ENCODE measurements at places on chromosomes 16 and 17.

DNA sequence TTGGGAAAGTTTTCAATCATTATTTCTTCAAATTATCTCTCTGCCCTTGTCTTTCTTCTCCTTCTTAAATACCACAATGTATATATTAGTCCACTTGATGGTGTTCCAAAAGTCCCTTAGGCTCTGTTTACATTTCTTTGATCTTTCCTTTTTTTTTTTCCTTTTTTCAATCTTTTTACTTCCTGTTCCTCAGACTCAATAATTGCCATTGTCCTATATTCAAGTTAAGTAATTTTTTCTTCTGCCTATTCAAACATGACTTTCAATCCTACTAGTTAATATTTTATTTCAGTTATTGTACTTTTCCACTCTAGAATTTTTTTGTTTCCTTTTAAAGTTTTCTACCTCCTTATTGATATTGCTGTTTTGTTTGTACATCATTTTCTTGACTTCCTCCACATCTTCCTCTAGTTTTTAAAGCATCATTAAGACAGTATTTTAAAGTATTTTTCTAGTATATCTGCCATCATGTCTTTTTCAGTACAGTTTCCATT, 15.8 kb upstream of the UQCRC2 start:
- DNase-seq, result peak; percentile 54

DNA sequence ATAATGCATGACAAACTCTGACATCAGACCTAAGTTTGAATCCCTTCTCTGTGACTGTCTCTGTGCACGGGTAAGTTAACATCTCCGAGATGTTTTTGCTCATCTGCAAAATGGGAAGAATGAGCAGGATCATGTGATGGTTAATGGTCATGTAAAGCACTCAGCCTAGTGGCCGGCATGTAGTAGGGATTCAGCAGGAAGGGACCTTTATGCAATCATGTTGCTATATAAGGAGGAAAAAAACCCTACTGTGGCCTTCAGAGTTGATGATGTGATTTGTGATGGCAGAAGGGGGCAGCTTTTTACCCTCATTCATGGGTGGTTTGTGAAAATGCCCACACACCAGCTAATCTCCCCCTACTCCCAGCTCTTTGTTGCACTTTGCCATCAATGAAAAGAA, 24.1 kb downstream of the CLEC16A start:
- no peak for DNase-seq

DNA sequence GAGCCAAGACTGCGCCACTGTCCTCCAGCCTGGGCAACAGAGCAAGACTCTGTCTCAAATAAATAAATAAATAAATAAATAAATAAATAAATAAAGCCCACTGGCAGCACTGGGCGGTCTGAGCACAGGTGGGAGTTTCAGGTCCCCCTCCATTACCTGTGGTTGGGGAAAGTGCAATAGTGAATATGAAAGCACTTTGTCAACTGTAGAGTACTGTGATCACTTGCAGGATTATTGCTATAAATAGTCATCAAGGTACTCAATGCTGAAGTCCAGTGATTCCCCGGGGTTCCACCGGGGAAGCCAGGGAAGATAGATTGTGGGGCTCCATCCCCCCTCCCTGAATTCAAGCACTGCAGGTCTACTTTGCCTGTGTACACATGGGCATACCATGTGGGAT, 42.7 kb upstream of the CPNE2 start:
- no peak for DNase-seq

DNA sequence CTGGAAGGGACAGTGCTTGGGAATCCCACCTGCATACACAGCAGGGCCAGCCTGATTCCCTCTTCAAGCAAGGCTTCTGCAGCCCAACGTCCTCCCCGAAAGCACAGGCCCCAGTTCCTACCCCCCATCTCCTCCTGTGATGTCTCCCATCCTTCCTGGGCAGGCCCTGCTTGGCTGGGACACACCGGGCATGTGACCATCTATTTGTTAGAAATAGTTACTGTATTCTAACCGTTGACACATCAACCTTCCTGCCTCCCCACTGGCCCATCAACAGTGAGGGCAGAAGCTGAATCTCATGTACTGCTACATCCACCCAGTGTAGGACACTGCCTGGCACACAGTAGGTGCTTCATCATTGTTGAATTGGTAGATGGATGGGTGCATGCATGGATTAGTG, 10.7 kb downstream of the PRR29 start:
- no peak for DNase-seq

DNA sequence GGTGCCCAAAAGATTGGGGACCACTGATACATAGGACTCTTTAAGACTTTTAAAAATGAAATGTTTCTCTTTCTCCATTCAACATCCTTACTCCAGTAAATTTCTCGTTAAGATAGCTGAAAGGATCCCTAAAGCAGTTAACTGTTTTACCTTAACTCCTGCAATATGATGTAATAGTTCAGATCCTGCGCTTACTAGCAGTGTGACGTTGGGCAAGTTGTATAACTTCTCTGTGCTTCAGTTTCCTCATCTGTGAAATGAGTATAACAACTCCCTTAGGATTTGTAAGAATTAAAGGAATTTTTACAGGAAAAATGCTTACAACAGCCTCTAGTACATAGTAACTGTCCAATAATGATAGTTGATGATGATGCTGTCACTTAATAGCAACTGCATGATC, 158.9 kb downstream of the TANC2 start:
- DNase-seq, result no peak

DNA sequence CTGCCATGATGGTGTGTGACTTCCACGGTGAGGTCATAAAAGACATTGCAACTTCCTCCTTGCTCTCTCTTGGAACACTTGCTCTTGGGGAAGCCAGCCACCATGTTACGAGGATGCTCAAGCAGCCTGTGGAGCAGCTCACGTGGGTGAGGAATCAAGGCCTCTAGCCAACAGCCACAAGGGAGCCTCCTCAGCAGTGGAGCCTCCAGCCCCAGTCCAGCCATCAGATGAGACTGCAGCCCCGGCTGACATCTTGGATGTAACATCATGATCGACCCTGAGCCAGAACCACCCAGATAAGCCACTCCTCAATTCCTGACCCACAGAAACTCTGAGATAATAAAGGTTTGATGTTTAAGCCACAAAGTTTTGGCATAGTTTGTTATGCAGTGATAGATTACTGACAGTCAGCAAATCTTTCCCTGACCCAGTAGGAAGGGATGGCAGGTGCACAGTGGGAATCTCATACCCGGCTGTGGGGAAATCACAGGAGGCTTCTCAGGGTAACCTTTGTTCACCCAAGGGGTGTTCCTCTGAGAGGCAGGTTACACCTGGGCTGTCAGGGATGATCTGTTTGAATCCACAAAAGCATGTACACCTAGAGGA, 23.3 kb upstream of the GINS2 start:
- no peak for DNase-seq

DNA sequence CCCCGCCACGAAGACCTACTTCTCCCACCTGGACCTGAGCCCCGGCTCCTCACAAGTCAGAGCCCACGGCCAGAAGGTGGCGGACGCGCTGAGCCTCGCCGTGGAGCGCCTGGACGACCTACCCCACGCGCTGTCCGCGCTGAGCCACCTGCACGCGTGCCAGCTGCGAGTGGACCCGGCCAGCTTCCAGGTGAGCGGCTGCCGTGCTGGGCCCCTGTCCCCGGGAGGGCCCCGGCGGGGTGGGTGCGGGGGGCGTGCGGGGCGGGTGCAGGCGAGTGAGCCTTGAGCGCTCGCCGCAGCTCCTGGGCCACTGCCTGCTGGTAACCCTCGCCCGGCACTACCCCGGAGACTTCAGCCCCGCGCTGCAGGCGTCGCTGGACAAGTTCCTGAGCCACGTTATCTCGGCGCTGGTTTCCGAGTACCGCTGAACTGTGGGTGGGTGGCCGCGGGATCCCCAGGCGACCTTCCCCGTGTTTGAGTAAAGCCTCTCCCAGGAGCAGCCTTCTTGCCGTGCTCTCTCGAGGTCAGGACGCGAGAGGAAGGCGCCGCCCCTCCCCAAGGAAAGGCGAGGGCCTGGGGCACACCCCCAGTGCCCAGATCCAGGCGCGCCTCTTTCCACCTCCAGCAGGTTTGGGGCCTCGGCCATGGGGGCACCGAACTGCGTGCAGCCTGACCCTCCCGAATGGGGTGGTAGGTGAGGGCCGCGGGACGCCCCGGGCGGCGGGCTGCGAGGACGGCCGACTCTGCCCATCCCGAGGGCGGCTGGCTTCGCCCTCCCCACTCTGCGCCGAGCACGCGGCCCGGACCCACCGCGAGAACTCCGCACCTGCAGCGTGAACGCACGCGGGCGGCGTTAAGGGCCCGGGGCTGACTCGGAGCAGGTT, 664 bp downstream of the HBQ1 start:
- peak; percentile 82 for DNase-seq

- DNase-seq, result no peak
Measured at GRCh38 chr17:51351890-51352289, 91.5 kb downstream of the UTP18 start.

DNA sequence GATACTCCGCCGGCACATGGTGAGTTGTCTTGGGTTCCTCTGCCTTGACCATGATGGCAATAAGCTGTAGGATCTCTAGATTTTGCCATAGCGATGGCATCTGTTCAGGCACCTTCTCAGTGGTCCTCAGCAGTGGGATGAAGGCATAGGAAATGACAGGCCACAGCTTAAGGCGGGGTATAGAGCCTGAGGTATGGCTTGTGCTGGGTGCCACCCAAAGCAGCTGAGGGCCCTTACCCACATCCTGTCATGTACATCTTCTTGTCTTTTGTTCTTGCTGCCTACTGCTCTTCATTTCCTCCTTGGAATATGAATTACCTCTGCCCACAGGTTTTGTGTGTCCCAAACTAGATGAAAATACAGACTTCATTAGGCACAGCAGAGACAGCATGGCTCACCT, 29.5 kb downstream of the KAT7 start:
- DNase-seq, result no peak

DNA sequence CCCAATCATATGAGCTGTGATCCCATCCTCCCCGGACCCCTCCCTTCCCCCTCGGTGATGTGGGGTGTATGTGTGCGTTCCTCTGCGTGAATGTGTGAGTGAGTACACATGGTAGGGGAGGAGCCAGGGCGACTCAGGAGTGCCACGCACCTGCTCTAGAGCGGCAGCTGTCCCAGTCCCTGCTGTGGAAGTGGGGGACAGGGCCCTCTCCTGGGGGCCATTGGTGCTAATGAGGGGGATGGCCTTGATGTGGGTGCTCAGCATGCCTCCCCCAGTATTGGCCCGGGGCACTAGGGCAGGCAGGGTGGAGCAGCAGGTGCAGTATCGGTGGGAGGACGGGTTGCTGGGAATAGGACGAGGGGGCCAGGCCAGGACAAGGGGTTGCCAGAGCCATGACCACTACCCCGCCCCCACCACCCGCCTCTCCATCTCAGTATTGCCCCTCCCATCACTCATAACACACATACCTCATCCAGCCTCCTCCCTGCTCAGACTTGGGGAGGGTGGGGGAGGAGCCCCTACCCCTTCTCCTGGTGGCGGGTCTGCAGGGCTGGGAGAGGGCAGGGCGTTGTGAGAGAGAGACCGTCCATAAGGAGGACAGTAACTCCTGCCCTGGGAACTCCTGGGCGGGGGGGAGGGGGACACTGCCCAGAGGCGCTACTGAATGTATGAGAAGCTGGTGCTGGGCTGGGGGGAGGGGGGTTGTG, 8.5 kb downstream of the NR1D1 start:
- no peak for DNase-seq

DNA sequence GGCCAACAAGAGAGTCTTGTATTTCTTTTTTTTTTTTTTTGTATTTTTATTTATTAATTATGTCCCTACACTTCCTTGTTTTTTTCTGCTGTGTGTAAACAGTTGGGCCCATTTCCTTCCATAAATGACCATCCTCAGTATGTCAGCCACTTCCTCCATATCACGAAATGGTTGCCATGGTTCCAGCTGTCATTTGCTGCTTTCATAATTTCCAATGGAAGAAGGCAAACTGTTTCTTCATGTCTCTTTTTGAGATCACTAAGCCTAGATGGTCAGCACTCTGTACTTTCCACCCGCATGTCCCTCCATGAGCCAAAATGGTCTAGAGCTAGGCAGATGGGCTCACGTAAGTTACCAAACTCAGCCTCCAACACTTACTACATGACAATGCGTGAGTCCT, 133.5 kb upstream of the FOXF1 start:
- no peak for DNase-seq

DNA sequence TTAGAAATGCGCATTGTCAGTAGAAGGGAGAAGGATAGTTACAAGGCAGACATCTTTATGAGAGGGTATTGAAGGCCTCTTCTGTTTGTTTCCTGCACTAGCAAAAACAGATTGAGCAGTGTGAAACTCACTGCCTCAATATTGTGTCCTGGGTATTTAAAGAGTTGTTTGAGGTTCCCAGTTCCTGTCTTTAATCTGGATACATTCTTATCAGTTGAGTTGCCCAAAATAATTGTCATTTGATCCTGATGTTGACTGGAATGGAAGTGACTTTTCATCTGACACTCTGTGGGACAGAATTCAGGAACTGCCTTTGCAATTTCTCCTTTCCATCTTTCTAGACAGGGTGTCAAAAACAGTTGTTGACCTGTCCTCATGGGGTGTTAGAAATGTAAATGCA, 1.7 kb downstream of the ATP6V0A1 start:
- no peak for DNase-seq

- DNase-seq, result peak; percentile 37
Measured at GRCh38 chr17:29619251-29619650, 3.5 kb downstream of the CORO6 start.

GRCh38 chr16:27222249-27223225, 19.2 kb downstream of the KDM8 start:
- DNase-seq, result no peak

- DNase-seq, result no peak
Measured at GRCh38 chr17:14779241-14779640, 478.4 kb downstream of the HS3ST3B1 start.

DNA sequence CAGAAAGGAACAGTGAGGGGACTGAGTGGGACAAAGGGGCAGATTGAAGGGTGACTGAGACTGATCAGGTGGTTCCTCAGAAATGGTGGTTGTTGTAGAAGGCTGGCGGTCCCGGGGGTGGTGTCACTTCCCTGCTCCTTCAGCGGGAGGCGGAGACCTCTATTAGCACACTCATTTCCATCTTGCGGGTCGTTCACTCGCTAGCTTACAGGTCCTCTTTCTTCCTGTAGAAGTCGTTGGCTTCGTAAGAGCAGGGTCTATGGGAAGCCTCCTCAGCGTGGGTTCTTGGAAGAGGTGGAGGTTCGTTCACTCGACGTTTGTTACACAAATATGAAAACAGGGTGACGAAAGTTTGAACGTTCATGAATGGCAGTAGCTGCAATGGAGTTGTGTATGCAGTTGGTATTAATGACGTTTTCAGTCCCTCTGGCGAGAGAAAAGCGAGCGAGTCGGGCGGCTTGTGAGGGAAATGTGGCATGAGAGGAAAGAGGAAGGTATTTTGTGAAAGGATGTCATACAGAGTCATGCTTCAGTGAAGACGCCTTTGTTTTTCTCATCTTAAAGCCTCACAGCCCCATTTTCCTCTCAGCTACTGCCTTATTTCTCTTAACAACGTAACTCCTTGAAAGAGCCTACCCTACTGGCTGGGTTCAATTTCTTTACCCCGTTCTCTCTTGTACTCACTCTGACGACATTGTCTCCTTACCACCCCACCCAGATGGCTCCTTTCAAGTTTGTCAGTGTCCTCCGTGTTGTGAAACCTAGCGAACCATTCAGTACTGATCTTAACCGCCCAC, 667 bp downstream of the EFCAB13 start:
- no peak for DNase-seq

All from HT-29 (cell line).